ENCODE measurements at places on chromosomes 6 and 20.

DNA sequence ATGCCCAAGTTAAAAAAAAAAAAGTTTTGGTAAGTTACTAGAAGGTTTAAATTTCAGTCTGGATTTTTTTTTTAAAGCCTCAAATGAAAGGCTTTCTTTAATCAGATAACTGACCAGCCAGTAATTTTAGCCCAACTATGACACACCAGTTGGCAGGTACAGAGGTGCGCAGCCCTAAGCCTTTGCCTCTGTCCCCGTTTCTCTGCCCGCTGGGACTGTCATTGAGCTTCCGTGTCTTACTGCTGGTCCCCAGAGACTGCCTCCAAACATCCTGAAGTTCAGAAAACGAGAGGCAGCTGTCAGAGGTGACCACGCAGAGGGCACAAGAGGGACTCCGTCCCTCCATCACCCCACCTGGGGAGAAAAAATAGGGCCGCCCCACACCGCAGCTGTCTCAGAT, 118.2 kb downstream of the RPS12 start:
- no peak for DNase-seq

DNA sequence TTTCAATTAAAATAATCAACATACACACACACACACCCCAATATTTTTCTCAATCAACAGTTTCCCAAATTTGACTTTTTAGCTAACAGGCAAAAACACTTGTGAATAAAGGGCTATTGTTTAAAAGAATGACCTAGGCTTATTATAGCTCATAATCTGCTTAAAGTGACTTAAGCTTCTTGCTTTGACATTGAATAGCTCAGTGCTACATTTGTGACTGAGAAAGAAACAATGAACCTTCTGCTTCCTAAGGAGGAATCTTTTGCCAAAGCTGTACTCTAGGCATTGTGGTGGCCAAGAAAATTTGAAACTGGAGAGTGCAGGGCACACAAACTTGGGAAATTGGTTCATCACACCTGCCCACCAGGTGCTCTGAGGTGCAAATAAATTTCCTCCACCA, 282.0 kb downstream of the SYNE1 start:
- DNase-seq, result no peak

GRCh38 chr6:113120582-113121285, 736.4 kb upstream of the MARCKS start:
- DNase-seq, result no peak

GRCh38 chr6:162671580-162672165, 55.9 kb downstream of the PRKN start:
- DNase-seq, result no peak

DNA sequence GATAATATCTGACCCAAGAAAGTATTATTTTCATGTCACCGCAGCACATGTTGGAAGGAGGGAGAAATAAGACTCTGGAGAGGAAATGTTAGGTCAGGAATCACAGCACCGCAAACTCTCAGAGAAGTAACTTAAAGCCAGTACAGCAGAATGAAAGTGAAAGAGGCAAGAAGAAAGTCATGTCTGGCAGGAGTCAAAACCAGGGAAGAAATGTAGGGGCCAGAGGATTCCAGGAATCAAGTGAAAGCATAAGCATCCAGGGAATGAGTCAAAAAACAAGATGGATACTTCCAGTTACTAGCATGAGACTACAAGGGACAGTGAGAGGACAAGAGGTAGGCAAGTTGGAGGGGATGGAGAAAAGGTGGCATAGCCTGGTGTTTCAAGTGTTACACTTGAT, 80.4 kb downstream of the AK9 start:
- DNase-seq, result no peak

DNA sequence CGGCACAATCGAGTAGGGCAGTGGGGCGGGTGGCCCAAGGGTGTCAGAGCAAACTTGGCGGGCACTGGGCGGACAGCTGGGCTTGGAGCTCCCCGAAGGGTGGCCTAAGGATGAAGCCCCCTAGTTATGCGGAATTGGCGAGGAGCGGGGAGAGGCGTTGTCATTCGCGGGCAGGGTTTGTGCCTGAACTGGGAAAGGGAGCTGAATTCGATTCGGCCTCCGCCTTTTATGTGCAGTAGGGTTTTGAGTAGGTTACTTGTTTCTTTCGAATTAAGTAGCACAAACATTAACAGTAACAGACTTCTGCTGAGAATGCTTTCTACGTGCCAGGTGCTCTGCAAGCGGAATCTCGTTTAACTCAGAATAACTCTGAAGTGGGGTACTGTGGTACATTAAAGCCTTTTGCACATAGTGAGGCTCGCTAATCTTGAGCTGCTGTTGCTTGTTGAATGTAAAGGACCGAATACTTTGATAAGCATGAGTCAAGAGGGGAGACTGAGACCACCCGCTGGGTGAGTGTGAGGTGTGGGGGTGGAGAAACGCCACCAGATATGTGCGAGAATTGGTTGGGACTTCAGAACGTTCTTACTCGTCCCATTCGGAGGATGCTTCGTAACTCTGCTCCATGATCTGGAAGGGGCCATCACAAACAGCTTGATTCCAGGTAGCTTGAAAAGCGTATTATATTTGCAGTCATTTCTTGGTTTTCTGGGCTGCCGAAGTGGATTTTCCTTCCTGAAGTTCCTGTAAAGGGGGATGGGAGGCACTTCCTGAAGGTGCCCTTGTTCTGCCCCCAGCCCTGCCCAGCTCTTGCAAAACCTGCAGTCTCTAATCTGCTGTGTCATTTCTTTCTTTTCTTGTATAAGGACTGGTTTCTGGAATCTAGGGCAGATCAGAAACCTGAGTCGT, 833 bp downstream of the RAB5IF start:
- no peak for DNase-seq

Data from effector memory CD4-positive, alpha-beta T cell (primary cell).